NCI-H526 (cell line): ENCODE measurements at places on chromosomes 2 and 18.
A peak's percentile ranks its signal among the peaks of the same experiment; 100 is the strongest.

- DNase-seq: no peak
These were observed 262.0 kb downstream of the MREG start for GRCh38 chr2:215751200-215751910.

GRCh38 chr2:142306131-142306530 lies 175.3 kb upstream of the LRP1B start:
- no peak for DNase-seq

DNA sequence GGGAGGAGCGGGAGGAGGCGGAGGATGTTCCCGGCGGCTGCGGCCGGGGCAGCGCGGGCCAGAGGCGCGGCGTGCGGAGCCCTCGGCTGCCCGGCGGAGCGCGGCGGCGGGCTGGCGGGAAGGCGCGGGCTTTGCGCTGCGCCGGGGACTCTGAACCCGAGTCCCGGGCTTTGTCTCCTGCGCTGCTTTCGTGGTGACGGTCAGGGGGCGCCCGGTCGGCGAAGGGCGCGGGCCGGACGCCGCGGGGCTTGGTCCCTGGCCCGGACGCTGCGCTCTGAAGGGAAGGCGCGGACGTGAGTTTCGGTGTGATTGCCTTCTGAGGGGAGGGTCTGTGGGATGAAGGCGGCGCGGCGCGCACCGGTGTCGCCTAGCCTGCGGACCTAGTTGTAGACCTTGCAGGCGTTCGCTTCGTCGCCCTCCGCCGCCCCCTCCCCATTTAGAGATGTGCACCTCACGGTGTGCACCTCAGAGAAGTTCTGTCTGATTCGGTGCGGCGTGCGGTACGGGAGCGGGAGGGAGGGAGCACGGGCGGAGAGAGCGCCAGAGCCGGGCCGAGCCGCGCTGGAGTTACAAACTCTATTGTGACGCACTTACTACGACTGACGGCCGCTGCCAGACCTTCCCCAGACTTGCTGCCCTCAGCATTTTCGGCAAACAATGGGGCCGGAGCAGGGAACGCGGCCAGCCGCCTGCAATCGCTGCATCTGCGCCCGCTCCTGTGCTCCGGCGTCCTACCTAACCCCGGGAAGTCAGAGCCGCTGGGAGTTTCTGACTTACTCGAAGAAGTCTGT lies 2.1 kb downstream of the BCL2L11 start:
- DNase-seq: peak; percentile 71

DNA sequence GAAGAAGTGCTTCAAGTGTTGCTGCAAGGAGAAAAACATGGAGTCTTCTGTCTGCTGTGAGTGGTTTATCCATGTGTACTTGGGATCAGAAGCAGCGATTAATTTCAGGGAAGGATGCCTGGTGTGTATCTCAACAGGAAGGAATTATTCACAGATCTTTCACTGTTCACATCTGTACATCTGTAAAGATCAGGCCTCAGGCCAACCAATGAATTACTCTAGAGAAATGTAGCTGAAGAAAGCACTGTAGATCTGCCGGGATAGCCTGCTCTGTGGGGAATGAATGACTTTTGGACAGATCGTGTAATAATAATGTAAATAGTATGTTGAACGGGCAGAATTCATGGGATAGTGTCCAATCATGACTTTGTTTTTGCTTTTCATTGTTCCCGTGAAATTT lies 54.0 kb upstream of the SPP2 start:
- DNase-seq: no peak

GRCh38 chr2:231037731-231038482 lies 584 bp downstream of the C2orf72 start:
- no peak for DNase-seq

DNA sequence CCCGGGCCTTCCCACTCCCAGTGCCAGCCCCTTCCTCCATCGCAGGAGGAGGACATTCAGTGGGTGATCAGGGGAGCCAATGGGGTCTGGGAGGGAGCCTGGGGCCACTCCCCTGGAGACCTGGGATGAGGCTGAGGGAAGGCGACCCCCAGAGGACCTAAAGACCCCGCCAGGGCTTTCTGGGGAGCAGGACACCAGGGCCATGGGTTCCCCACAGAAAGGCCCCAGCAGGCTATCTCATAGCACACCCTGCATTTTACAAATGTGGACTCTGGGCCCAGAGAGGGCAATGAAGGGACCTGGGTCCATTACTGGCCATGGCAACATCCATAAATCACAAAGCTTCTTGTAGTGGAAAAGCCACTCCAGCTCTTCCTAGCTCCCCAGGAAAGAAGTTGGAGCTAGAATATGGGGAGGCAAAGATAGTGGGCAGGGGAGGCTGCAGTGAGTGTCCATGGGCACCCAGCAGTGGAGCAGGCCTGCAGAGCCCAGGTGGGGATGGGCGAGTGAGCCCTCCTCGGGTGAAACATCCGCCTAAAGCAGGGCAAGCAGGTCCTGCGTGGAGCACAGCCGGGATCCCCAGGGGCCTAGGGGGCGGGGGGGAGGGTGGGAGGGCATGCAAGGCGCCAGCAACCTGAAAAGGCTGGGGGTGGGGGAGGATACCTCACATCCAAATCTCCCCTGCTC lies 13.8 kb downstream of the CYP26B1 start:
- no peak for DNase-seq

DNA sequence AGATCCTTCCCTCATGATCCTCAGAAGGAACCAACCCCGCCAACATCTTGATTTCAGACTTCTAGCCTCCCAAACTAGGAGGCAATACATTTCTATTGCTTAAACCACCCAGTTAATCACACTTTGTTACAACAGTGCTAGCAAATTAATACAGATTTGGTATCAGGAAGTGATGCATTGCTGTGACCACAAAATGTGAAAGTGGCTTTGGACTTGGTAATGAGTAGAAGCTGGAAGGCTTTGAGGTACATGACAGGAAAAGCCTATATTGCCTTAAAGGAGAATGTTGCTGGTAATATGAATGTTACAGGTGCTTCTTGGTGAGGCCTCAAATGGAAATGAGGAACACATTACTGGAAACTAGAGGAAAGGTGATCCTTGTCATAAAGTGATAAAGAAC lies 260.3 kb downstream of the SATB2 start:
- no peak for DNase-seq
